ENCODE measurements at places on chromosomes 2 and 18. TPM values are rescaled to one million over a fixed set of nuclear protein-coding genes. Genes with fewer than 3 reads are reported as not detected.

The DSG2 gene
- total RNA-seq, result 0.41 TPM

DNA sequence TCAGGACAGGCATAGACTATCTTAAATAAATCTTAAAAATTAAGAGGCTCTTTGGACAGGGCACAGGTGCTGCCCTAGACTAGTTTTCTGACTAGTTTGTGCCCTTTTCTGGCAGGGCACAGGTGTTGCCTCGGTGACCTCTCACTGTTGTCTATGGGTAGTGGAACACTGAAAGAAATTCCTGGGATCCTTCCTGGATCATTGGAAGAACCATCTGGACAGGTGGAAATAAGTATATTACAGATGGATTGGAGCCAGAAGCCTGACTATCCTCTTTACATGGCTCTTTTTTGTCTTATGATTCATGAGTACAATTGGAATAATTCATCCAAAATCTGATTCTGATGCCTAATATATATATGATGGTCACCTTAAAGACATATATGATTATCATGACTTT lies 286.6 kb downstream of the RIT2 start:
- no peak for DNase-seq

DNA sequence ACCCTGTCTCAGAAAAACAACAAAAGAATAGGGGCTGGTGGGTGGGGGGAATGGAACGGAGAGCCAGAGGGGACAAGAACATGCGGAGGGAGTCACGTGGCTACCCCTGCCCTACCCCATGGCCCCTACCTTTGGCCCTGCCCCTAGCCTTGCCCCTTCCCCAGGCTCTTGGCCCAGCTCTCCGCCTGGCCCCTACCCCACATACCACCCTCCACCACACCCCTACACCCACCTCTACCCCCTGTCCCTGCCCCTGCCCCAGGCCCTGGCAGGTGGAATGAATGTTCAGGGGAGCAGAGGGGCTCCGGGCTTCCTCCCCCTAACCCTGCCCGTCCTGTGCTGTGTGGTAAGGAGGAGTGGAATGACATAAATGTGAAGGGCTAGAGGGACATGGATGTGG lies 15.1 kb downstream of the BIN1 start:
- DNase-seq, result no peak

The NT5C1B gene
- not detected for total RNA-seq

- DNase-seq, result no peak
Observed at GRCh38 chr18:22564036-22564435, 146.3 kb upstream of the CTAGE1 start.

DNA sequence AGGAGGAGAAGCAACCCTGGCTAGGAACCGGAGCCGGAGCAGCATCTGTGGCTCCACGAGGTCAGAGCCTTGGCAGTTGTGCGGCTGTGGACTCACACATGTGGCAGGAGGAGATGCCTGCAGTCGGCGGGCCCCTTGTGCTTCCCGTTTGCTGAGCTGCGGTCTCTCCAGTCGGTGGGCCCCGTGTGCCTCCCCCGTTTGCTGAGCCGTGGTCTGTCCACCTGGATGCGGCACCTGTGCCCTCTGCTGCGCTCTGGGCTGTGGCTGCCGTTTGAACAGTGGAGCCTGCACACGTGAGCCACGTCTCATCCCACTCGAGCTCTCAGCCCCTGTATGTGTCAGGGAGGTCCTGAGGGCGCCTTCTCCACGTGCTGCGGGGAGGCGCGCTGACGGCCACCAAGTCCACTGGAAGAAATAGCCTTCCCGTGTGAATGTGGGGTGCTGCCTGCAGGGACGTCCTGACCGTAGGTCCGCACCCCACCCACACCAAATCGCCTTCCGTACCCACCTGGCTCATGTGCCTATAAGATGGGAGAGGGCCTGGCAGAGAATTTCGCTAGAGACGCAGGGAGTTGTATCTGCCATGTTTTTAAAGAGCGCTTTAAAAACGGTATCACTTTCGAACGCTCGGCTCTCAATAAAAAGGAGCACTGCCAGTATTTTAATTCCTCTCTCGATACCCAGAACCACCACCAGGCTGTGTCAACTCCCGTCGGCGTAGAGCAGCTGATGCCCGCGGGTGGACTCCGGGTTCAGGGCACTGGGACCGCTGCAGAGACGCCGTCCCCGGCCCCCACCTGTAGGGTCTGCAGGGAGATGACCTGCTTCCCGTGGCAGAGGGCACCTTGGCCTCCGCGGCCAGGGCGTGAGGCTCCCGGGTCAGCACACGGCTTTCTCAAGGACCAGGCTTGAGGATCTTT lies 117.0 kb downstream of the NFATC1 start:
- no peak for DNase-seq

DNA sequence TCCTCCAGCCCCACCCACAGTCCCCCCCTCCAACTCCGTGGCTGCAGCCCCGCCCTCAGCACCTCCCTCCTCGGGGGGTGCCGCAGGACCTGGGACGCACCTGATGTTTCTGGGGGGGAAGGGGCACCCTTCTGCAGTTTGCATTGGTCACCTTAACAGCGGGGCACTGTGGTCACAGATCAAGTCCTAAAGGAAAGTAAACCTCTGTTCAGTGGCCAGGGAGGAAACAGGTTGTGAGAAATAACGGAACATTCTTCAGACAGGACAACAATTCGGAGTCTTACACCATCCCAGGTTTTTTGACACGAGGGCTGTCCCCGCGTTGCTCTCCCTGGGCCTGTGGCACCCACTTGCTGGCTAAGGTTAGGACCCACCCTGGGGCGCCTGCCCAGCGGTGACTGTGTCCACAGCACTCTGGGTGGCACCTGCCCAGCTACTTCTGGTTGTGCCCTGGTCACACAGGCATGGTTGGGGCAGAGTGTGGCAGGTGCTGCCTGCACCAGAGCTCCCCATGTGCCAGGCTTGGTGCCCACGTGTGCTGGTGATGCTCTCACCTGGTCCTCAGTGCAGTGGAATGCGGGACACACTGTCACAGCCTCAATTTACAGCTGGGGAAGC lies 93.5 kb upstream of the OTOS start:
- DNase-seq, result no peak

DNA sequence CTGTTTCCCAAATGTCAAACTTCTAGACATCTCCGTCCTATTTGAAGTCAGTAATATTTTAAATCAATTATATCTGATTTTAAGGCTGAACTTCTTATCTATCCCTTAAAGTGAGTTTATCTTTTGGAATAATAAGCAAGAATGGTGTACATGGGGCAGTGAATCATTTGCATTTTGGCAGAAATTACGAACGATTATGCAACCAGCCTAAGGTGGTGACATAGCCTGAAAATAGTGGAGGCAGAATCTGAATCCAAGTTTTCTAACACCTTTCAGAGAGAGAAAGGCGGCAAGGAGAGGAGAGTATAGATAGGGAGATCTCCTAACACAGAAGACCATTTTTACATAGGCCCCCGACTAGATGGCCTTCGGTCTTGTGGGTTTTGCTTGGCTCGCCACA lies 10.7 kb downstream of the ZBTB14 start:
- DNase-seq, result no peak

- DNase-seq, result no peak
Observed at GRCh38 chr18:8797206-8797605, 91.8 kb downstream of the MTCL1 start.

DNA sequence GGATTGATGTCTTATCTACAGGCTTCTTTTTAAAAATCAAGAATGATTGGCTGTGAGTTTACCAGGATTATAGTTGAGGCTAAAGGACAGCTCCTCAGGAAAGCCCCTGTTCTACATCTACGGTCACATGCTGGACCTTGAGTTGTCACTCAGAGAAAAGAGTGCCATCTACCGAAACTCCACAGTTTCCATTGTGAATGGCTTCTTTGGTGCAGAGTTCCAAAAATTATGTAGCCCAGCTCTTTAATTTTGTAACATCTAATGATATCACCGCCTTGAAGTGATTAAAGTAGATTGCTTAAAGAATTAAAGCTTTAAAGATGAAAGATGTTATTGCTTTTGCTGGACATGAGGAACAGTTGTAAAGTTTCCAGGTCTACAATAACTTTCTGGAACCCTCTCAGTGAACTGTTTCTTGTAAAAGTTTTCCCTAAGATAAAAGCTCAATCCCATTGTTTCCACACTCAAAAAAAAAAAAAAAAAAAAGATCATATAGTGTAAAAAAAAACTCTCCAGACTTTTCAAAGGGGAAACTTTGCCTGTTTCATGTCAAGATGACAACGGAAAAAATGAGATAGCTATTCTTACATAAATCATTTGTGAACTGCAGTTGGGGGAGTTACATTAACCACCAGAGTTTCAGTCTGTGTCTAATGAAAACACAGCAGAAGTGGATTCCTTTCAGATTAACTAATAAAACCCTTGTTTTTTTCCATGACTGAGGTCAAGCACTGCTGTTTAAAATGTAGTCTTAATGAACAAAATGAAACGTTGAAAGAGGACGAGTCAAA lies 4.3 kb downstream of the COL3A1 start:
- DNase-seq, result peak; percentile 3

- peak; percentile 2 for DNase-seq
Observed at GRCh38 chr2:230929381-230930148, 4.5 kb upstream of the GPR55 start.

The APLF gene
- total RNA-seq, result 2.9 TPM

The TIA1 gene
- 93.8 TPM for total RNA-seq
